ENCODE measurements at places on chromosomes 4 and X.

DNA sequence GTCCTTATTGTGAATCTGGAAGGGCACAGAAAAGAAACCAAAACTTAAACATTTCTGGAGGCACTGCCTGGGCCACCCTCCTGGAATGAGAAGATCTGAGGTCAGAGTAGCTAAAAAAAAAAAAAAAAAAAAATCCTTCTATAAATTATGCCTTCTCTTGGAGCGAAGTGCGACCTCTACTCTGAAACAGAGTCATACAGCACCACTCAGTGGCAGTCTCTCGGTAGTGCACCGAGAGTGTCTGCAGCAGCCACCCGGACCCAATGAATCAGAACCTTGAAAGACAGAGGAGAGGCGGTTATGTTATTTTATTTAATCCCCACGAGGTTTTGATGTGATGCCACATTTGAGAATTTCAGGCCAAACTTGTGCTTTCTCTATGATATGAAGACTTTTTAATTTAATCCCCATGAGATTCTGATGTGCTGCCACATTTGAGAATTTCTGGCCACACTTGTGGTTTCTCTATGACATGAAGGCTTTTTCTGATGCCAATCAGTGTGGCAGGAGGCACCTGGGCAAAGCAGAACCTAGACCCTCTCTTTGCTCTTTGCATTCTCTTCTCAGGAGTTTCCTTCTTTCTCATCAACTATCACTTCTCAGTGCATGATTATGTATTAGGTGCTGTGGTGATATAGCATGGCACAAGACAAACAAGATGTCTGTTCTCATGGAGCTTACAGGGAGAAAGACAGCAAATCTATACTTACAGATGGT is 5.6 kb upstream of the CT47C1 start:
- DNase-seq: no peak

- DNase-seq: no peak
Observed at GRCh38 chr4:40856277-40856839, 106.6 kb downstream of the NSUN7 start.

GRCh38 chr4:182250446-182250845 is 7.2 kb downstream of the TENM3 start:
- no peak for DNase-seq

DNA sequence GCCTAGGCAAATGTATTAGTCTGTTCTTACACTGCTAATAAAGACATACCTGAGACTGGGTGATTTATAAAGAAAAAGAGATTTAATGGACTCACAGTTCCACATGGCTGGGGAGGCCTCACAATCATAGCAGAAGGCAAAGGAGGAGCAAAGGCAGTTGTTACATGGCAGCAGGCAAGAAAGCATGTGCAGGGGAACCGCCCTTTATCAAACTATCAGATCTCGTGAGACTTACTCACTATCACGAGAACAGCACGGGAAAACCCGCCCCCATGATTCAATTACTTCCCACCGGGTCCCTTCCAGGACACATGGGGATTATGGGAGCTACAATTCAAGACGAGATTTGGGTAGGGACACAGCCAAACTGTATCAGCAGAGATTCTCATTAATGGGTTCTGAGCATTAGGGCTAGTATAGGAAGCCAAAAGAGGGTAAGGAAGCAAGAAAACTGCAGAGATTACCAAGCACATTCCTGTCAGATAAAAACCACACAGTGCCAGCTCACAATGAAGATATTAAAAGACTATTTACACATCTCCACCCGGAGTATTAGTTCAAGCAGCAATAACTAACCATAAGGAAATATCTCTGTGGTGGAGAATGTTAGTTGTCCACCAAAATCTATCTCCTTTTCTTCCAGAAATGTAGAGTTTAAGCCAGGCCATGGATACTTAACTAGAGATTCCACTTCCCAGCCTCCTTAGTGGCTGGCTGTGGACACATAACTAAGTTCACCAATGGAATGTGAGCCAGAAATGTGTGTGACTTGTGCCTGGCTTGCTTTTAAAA is 61.2 kb upstream of the HOPX start:
- no peak for DNase-seq

DNA sequence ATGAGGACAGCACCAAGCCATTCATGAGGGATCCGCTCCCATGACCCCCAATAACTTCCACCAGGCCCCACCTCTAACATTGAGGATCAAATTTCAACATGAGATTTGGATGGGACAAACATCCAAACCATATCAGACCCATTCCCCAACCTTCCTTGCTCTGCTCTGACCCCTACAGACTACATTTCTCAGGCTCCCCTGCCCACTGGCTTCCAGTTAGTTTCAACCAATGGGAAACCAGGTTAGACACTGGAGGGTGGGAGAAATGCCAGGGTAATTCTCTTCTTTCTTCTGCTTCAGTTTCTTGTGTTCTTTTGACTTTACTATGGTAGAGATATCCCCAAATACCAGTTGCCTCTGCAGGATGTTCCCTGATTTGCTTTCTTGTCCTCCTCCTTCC is 125.7 kb downstream of the CLCN4 start:
- no peak for DNase-seq

GRCh38 chr4:16897991-16898827 is at the start of gene LDB2:
LDB2 (minus strand) TSS chr4:16898645.
- peak; percentile 29 for DNase-seq

DNA sequence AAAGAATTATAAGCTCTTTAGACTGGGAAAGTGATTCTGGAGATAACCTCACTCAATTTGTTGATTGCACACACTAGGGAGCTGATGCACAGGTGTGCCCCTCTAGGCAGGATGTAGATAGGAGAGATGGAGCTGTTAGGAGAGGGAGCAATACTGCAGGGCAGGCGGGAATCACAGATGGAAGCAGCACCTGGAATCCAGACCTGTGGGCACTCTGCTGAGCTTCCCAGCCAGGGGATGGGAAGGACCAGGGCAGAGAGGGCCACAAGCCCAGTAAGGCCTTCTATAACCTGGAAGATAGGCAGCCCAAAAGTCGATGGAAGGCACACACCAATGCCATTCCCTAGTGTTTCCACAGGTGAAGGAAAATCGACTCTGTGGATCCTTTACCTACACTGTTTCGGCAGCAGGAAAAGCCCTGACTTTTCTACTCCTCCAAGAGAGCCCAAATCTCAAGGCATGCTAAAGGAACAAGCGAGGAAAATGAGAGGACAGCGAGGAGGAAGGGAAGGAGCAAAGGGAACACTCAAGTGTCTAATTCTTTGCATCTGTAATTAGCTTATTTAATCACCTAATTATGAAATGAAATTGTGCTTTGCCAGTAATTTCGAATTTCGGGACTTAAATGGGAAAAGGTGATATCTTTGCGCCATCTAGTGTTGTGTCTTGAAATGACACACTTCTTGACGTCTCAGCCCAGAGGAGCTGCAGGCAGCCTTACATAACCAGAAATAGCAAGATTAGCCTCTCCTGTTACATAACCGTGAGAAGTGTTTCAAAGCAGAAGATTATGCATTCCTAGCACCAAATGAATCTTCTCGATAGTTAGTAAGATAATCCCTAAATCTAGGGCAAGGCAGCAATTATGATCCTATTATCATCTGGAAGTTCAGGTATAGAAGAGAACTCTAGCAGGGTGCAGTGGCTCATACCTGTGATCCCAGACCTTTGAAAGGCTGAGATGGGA is 31.0 kb upstream of the TLR3 start:
- no peak for DNase-seq

All from mesothelial cell of epicardium (in vitro differentiated cells).